ENCODE measurements at places on chromosomes 7 and 10.
A peak's percentile ranks its signal among the peaks of the same experiment; 100 is the strongest.

- no peak for DNase-seq
Observed at GRCh38 chr10:97849103-97849686, 448 bp upstream of the GOLGA7B start.

DNA sequence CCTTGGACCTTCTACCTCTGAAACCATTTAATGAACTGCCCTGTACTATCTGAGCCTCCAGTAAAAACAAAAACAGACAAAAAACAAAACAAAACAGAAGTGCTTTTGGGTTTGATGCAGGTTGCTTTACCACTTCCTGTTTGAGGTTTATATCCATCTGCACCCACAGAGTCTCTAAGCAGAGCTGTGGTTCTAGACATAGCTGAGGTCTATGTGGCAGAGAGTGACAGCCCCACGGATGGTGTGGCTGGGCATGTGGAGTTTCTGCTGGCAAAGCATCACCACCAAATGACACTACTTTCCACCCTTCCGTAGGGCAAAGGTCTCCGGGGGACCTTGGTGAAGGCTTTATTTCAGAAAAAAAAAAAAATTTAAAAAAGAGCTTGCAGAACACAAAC, 754.2 kb downstream of the GRID1 start:
- DNase-seq, result peak; percentile 46

DNA sequence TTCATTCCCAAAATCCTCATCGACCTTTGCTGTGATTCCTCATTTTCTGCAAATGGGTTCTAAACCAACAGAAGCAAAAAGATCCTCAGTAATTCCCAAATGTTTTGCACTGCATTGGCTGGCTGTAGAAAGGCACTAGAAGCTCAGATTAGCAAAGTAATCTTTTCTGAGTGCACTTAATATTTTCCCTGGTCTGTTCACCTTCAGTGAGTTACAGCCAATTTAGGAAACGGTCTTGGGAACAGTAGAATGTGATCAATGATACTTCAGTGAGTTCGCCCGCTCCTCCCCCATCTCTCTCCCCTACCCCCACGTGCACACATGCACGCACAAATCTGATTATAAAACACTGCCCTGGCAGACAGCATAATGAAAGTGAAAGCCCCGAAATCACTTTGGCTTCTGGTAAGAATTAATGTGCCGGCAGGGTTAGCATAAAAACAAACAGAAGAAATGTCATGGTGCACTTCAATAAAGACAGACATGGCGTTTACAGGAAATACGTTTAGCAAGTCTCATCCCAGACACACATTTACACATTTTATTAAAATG, 201.3 kb upstream of the CDCA7L start:
- DNase-seq, result peak; percentile 14

DNA sequence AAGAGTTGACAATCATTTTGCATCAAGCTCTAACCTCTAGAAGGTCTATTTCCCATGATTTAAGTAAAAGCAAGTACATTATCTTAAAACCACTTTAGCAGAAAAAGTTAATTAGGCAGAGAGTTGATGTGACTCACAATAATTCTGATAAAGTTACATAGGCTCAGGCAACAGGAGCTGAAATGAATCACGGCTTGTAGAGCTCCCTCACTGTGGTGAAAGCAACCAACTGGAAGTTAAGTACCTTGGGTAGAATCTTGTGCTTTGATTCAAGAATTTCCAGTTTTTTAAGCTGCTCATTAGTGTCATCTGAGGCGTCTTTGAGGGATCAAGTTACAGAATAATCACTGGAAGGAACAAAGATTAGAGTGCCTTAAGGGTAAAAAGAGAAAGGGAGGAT, 68.9 kb upstream of the NFE2L3 start:
- DNase-seq, result no peak

DNA sequence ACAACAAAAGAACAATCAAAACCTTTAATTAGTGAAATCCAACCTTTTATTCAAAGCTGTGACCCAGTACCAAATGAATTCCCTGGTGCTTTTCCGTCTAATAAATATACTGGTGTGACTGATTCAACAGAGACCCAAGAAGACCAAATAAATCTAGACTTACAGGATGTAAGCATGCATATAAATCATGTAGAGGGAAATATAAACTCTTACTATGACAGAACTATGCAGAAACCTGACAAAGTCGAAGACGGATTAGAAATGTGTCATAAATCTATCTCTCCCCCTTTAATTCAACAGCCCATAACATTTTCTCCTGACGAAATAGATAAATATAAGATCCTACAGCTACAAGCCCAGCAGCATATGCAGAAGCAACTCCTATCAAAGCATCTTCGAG, 540.6 kb upstream of the TEX47 start:
- DNase-seq, result no peak

DNA sequence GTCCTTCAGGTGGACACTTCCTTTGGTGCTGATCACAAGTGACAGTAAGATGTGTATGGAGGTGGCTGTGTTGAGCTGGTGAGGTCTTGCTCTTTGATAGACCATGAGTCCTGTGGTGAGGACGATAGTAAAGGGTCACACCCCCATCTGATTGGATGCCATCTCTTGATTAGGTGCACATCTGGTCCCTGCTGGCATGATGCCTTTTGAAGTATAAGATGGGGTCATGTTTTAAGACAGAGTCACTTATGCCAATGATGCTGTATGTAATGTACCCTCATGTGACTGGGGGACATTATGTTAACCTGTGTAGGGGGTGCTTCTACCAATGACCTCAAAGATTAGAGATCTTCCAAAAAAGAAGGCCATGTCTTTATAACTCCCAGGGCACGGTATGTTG, 644.6 kb downstream of the ACTR3B start:
- no peak for DNase-seq

DNA sequence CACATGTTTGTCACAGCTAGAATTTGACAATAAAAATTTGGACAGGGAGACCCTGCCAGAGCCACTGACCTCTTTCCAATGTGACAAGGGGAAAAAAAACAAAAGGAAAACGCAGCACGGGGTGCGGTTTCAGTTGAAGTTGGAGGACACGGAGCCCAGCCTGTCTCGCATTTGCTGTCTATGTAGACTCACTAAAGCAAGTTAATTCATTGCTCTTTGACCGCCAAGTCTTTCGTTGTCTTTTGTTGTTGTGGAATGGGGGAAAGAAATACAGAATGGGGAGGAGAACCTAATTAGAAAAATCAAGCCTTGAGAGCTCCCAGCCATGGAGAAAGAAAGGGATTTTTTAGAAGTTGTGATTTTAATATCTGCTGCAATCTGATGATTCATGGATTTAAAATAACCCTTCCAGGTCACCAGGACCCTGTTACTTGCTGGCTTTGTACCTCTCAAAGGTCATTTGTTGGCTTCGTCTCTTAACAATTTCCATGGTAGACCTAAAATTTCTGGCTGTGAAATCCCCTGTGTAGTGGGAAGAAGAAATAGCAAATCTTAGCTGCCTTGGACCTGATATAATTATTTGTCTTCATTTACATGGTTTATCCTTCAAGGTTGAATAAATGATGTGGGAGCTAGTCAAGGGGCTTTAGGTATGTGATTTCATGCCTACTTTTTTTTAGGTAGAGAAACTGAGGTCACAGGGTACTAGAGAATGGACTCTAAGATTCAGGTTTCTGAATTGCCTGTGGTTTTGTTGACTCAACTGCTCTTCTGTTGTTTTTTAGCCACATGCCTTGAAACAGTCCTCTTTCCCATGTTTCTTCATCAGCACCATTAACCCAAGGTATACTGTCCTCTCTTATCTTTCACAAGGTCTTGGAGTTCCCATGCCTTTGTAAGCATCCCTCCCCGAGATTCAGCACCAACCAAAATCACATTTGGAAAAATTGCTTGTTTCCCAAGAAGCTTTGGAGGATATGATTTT, 78.7 kb downstream of the TCF7L2 start:
- no peak for DNase-seq

- DNase-seq, result peak; percentile 43
Observed at GRCh38 chr7:157432957-157433576, 96.3 kb downstream of the DNAJB6 start.

DNA sequence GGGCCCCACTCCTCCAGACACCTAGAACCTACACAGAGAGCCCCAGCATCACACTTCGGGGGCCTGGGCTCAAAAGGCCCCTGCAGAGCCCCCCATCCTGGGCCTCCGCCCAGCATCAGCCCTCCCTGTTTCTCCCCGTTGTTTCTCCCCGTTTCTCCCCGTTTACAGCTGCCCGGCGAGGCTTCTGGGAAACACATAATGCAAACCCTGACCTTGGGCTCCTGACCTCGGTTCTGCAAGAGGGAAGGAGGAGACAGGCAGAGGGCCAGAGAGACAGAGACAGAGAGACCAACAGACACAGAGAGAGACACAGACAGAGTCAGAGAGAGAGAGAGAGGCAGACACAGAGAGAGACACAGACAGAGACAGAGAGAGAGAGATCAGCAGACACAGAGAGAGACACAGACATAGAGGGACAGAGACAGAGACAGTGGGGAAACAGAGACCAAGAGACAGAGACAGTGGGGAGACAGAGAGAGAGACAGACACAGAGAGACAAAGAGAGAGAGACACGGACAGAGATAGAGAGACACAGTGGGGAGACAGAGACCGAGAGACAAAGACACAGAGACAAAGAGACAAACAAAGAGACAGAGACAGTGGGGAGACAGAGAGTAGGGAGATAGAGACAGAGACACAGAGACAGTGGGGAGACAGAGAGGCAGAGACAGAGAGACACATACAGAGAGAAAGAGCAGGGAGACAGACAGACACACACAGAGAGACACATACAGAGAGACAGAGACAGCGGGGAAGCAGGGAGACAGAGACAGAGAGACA, 12.5 kb downstream of the VENTX start:
- no peak for DNase-seq

DNA sequence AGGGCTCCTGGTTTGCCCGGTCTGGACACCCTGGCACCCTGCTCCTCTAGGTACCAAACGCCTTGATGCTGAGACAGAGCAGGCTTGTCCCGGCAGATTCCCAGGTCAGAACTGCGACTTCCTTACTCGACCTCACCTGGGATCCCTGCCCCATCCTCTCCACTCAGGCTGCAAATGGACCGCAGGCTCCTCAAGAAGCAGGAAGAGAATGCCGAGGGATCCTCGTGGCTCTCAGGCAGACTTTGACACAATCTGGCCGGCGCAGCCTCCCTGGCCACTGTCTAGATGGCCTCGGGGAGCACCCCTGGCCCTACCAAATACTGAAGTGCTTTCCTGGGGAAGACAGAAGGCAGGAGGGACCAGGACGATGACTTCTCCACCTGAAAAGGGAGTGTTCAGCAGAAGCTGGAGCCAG, 421 bp upstream of the NODAL start:
- no peak for DNase-seq

Measured in activated T-helper 2 cell treated with anti-CD3 and anti-CD28 coated beads, Interferon-gamma antibody, Interleukin-2, Interleukin-4, amounts not matched to agents 10 μg/mL and 5 μg/mL and 100 μg/mL, durations not matched to agents 14 hours and 24 hours and 36 hours (primary cell).